ENCODE measurements at places on chromosomes 6 and 20.

- DNase-seq, result no peak
Measured at GRCh38 chr6:130680116-130680515, 147.1 kb upstream of the SMLR1 start.

DNA sequence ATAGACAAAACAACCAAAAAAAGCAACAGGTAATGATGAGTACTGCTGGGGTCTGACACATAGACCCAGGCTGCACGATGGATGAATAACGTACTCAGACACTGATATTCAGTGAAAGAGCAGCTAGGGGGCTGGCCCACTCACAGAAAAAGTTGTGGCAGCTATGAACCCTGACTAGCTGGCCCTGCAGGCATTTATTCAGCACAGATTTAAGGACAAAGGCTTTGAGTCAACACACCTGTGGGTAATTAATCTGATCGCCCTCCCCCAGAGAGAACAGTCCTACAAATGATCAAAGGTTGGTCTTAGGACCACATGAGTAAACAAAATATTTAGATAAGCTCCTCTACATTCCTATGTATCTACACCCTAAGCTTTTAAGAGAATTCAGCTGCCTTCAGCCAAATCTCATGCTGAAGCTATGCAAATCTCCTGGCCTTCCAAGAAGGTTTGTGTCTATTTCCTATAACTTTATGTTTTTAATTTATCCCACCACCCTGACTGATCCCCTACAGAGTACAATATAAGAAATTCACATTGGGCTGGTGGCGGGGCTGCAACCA, 81.7 kb upstream of the NXT1 start:
- DNase-seq, result no peak

DNA sequence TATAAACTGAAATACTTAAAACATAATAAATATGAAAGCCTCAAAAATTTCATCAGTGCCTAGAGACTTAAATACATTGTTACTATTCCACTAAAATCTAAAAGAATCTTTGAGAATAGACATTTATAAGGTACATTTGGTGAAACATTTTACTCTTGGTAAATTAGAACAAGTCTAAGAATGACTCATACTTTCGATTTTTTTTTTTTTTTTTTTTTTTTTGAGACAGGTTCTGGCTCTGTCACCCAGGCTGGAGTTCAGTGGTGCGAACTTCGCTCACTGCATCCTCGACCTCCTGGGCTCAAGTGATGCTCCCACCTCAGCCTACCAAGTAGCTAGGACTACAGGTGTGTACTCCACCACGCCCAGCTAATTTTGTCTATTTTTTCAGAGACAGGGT, 6.4 kb downstream of the FUCA2 start:
- no peak for DNase-seq

- no peak for DNase-seq
Measured at GRCh38 chr6:156984178-156984738, 207.1 kb downstream of the ARID1B start.

DNA sequence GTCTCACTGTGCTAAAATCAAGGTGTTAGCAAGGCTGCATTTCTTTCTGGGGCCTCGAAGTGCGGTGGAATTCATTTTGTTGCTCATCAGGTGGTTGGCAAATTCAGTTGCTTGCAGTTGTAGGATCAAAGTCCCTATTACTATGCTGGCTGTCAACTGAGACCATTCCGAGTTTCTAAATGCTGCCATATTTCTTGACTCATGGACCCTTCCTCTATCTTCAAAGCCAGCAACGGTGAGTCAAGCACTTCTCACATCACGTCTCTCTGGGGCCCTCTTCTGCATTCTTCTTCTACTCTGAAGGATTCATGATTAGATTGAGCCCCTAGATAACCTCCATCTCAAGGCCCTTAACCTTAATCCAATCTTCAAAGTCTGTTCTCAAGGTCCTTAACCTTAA, 619.7 kb downstream of the HACE1 start:
- DNase-seq, result no peak

DNA sequence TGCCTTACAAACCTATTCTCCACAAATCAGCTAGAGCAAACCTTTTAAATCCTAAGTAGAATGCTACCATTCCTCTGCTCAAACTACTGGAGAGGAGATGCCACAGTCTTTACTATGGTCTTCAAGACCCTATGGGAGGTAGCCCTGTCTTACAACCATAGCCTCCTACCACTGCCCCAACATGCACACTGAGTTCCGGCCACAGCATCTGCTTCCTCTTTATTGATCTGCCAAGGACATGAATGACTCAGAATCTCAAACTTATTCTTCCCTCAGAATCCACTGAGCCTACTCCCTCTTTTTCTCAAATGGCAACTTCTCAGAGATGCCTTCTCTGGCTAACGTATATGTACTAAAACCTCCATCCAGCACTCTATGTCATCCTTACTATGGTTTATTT, 12.2 kb upstream of the ANKEF1 start:
- DNase-seq, result no peak

DNA sequence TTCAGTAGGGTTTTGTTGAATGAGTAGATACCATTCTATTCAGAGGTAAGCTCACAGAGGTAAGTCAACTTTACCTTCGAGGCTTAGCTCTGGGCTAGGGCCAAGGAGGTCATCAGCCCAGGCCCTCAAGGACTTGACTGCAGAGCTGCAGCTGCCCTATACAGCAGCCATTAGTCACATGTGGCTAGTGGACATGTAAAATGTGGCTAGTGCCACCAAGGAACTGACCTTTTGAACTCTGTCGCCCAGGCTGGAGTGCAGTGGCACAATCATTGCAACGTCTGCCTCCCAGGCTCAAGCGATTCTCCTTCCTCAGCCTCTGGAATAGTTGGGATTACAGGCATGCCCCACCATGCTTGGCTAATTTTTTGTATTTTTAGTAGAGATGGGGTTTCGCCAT, 47.9 kb upstream of the EPB41L1 start:
- DNase-seq, result no peak

DNA sequence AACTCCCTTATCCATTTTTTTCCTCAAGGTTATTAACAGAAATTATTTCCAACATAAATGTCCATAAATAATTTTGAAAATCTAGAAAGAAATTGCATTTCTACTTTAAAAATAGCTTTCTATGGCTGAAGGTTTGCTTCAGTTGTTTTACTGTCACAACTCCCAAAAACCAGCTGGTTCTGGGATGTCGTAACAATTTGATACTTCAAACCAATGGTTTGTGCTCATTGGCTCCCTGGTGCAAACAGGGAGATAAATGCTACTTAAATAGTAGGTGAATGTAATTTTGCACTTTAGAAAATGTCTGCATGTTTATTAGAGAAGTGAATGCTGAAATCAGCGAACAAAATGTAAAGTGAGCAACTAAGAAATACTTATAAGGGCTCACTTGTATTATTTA, 31.1 kb downstream of the LAMA2 start:
- no peak for DNase-seq

DNA sequence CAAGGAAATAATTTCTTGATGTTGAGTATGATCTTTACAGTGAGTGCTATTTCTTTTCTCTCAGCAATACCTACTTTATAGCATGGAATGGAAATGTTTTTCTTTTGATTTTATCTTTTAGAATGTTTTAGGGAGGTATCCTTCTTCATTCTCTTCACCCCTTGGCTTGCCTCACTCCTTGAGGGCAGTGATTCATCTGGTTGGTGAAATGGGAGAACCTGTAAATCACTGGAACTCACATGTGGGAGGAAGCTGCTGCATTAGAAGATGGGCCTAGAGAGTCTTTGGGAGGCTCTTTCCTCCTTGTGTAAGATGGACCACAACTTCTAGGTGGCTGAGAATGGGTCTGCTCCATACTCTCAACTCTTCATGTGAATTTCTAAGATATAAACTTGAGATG, 244.8 kb upstream of the SYNCRIP start:
- no peak for DNase-seq

DNA sequence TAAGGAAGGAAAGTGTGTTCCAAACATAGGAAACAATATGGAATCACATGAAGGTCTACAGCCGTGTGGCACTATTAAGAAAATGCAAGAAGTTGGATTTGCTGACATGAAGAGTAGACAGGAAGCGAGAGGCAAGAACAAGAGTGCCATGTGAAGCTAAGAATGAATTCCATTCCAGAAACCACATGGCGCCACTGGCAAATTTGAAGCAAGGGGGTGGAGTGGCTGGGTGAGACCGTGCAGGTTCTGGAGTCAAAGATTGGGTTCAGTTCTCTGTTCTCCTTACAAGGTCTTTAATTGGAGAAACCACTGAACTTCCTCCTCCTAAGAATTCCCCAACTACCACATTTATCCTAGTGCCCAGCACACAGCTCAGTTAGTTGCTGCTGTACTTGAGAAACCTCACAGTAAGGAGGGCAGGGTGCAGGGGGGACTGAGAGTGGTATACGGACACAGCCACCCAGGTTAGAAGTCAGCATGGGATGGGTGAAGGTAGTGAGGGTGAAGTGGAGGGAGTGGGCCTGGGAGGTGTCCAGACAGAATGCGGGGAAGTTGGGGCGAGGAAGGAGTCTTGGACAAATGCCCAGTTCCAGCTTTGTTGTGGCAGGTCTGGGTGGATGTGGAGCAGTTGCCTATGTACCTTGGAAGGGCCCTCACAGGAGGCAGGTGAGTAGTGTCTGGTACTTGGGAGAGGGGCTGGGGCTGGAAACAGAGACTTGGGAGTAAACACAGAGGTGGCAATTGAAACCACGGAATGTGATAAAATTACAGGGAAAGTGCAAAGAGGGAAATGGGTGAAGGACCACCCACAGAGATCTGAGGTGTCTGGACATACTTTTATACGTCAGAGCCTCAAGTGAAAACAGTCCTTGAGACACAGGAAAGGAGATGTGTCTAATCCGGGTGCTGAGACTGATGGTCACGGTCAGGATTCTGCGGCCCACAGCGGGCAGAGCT, 14.3 kb downstream of the LYRM4 start:
- no peak for DNase-seq

DNA sequence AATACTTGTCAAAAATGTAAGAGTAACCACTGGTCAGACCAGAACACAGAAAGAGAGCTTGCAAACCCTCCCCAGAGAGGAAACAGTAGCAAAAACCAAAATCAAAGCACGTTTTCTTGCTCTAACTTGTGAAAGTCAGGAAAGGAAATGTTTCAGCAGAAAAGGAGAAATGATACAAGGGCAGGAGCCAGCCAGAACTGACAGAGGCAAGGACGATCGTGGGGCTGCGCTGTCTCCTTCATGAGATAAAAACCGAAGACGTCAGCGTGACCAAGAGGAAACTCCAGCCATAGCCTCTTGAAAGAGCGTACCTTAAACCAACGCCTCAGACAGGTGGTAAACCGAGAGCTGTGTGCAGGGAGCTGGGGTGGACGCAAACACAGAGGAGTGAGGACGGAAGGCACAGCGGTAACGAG, 27.5 kb downstream of the LAMA5 start:
- DNase-seq, result no peak

DNA sequence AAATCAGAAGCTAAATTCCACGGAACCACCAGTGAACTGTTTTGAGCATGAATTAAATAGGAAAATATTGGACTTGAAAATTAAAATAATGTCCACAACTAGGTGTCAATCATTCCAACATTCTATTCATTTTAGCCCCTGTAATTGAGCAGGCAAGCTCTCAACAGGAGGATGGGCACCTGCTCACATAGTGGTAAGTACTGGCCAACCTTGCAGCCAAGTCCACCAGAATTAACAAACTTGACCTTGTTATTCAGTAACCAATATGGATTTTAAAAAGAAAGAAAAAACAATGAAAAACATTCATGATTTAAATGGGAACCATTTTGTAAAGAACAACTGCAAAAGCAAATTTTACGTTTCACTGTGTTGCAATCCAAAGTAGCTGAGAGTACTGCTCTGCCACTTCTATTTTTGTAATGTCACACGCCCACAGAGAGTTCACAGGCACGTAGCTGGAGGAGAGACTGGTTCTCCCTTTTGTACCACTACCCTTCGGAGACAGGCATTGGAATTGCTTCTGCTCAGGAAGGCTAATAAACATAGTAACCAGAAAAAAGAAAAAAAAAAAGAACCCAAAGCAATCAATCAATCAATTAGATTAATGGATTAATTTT, 75.2 kb upstream of the F13A1 start:
- DNase-seq, result no peak

DNA sequence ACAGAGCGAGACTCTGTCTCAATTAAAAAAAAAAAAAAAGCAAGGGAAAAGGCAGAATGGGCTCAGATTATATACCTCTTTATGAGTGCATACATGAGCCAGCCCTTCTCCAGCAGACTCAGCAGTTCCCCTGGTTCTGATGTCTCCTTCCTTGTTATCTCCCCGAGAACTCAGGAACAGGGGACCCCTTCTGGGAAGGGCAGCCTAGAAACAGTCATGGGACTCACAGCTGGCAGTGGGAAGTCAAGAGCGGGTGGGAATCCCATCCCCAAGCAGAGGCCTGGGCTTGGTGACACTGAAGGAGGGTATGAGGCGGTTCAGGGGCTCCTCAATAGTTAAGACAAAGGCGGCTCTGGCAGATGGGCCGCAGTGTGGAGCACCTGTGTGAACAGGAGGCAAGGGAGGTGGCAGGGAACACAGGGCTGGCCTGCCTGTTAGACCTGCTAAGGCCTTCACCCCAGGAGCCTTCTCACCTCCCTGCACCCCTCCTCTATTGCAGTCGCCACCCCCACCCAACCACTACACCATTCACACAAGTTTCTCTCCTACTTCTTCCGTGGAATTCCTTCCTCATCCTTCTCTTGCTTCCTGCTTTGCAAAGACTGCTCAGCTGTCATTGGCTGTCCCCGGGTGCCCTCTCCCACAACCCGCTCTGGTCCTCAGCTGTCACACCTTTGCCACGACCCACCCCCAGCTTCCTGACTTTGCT, 29.7 kb upstream of the MDFI start:
- no peak for DNase-seq

DNA sequence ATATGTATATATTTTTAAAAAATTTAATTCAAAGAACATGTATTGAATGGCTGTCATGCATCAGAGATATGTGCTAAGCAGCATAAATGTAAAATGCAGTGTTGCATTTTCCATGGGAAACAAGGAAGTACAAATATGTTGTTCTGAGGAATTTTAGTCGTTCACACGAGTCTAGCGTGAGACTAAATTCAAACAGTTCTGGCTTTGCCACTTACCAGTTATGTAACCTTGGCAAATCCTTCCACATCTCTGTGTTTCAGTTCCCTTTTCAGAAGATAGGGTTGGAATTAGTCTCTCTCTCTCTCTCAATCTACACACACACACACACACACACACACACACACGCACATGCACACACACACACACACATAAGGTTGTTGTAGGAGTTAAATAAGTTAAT, 305.4 kb downstream of the UTRN start:
- no peak for DNase-seq

DNA sequence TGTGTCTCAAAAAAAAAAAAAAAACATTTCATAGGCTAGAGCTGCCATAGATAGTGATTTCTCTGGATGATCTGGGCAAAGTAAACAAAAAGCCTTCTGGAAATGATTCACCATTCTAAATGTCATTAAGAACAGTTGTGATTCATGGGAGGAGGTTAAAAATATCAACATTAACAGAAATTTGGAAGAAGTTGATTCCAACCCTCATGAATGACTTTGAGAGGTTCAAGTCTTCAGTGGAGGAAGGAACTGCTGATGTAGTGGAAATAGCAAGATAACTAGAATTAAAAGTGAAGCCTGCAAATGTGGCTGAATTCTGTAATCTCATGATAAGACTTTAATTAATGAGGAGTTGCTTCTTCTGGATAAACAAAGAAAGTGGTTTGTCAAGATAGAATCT, 26.8 kb upstream of the MMP24 start:
- DNase-seq, result no peak

Measured in type B pancreatic cell (in vitro differentiated cells).